ENCODE measurements at places on chromosomes 5 and 9. TPM values are rescaled to one million over a fixed set of nuclear protein-coding genes. Genes with fewer than 3 reads are reported as not detected.

SLC36A2 gene
- total RNA-seq = not detected

ALDH1A1 gene
- 563 TPM for total RNA-seq

TEX48 gene
- not detected for total RNA-seq

ZFP37 gene
- total RNA-seq = 4.1 TPM

SLC6A19 gene
- total RNA-seq = 5.2 TPM

TMEM174 gene
- total RNA-seq = not detected

GRCh38 chr5:33367416-33367815 is 73.3 kb upstream of the TARS1 start:
- no peaks in the 10 kb centered on the region for H3K27me3 ChIP-seq
- no peak overlapping the region for H3K27ac ChIP-seq
- no peaks in the 10 kb centered on the region for H3K4me1 ChIP-seq
- no peaks in the 10 kb centered on the region for H3K36me3 ChIP-seq

- H3K4me1 ChIP-seq = no peaks in the 10 kb centered on the region
- no peaks in the 10 kb centered on the region for H3K27me3 ChIP-seq
- no peak for DNase-seq
These were observed 219.0 kb upstream of the EDIL3 start for GRCh38 chr5:84603568-84604185.

DNA sequence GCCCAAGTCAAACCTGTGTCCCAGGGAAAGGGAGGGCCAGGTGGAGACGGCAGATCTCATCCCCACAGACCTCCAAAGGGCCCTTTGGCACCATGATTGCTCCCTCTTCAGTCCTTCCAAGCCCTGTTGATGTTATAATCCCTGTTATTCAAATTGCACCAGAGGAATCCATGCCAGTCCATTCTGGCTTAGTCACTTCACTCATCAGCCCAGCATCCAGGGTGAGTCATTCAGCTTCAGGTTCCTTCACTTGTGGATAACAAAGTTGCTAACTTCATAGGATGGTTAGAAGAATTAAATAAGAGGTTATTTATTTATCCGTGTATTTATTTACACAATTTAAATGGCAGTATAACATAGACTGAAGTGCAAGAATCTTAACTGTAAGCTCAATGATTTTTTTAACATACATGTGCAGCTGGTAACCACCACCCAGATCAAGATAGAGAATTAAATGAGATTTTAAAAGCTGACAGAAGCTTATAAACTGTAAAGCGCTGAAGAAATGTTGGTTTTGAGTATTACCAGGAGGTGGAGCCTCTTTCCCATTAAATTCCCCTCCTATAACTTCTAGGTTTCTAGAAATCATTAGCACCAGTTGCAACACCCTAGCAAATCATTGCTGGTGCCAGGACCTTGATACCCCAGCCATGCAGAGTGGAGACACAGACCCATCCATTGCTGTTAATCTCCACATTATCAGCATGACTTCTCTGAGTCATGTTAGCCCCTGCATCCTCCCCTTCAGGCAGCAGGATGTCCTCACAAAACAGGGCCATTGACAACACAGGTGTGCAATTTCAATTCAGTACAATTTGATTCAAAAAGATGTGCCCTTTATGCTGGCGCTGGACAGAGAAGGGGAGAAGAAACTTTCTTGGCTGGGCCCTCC is 77.4 kb downstream of the SEC61B start:
- H3K27me3 ChIP-seq = peaks cover 5% of the 10 kb centered on the region
- H3K4me1 ChIP-seq = no peaks in the 10 kb centered on the region
- peak; percentile 39 for DNase-seq
- no peaks in the 10 kb centered on the region for H3K36me3 ChIP-seq
- H3K27ac ChIP-seq = no peak overlapping the region
- no peak overlapping the region for H3K4me3 ChIP-seq

DNA sequence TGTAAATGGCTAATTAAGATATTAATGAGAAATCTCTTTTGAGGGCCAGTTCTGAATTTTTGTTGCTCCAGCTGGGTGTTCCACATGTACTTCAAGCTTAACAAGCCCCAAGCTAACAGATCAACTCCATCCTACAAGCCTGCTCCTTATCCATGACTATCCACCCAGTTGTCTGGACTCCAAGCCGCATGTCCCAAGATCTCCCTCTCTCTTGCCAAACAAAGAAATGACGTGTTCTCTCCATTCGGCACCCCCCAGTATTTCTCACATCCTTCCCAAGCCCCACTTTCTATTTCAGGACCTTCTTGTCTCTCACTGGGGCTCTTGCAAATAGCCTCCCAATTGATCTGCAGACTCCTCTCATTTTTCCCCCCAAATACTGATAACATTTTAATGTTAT is 15.8 kb upstream of the PTPN3 start:
- H3K4me1 ChIP-seq = no peaks in the 10 kb centered on the region
- no peaks in the 10 kb centered on the region for H3K36me3 ChIP-seq
- H3K27me3 ChIP-seq = no peaks in the 10 kb centered on the region

DNA sequence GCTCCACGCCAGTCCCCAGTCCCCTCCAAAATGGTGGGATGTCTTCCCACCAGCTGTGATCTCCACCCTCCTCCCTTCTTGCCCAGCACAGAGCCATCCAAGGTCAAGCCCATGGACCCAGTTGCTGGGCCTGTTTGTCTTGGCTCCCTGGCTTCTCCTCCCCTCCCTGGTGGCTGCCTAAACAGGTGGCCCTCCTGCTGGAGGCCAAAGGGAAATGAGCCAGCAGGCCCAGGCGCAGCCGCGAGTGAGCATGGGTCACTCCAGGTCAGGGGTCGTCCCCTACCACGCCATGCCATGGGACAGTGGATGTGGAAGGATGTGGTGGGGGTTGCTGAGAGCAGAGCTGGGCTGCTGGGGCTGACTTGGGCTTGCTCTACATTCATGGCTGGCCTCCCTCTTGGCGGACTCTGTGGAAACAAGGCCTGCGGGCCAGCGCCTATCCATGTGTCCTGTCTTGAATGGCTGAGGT is 33.6 kb downstream of the COL15A1 start:
- no peaks in the 10 kb centered on the region for H3K36me3 ChIP-seq
- no peak overlapping the region for H3K27ac ChIP-seq
- H3K4me1 ChIP-seq = peaks cover 4% of the 10 kb centered on the region
- H3K27me3 ChIP-seq = peaks cover 5% of the 10 kb centered on the region
- DNase-seq = no peak

- DNase-seq = no peak
- no peak overlapping the region for H3K4me3 ChIP-seq
- peaks cover 14% of the 10 kb centered on the region for H3K4me1 ChIP-seq
These were observed 204.2 kb downstream of the KDM4C start for GRCh38 chr9:6961845-6962522.

- no peak overlapping the region for H3K4me3 ChIP-seq
- DNase-seq = peak; percentile 57
- peak overlapping the region; percentile 85 for H3K27ac ChIP-seq
These were observed 7.4 kb upstream of the AMACR start for GRCh38 chr5:34015120-34015822.

DNA sequence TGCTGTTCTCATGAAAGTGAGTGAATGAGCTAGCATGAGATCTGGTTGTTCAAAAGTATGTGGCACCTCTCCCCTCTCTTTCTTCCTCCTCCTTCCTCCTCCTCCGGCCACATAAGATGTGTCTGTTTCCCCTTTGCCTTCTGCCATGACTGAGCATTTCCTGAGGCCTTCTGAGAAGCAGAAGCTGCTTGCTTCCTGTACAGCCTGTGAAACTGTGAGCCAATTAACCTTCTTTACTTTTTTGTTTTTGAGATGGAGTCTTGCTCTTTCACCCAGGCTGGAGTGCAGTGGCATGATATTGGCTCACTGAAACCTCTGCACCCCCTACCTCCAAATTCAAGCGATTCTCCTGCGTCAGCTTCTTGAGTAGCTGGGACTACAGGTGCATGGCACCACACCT is 6.1 kb downstream of the S100Z start:
- no peak overlapping the region for H3K4me3 ChIP-seq
- H3K27me3 ChIP-seq = no peaks in the 10 kb centered on the region
- no peaks in the 10 kb centered on the region for H3K36me3 ChIP-seq
- H3K4me1 ChIP-seq = peaks cover 7% of the 10 kb centered on the region
- H3K27ac ChIP-seq = no peak overlapping the region

GRCh38 chr9:76289042-76289441 is 105.2 kb downstream of the RFK start:
- H3K27me3 ChIP-seq = no peaks in the 10 kb centered on the region
- H3K4me1 ChIP-seq = no peaks in the 10 kb centered on the region
- DNase-seq = no peak
- H3K27ac ChIP-seq = no peak overlapping the region
- H3K4me3 ChIP-seq = no peak overlapping the region
- H3K36me3 ChIP-seq = no peaks in the 10 kb centered on the region

DNA sequence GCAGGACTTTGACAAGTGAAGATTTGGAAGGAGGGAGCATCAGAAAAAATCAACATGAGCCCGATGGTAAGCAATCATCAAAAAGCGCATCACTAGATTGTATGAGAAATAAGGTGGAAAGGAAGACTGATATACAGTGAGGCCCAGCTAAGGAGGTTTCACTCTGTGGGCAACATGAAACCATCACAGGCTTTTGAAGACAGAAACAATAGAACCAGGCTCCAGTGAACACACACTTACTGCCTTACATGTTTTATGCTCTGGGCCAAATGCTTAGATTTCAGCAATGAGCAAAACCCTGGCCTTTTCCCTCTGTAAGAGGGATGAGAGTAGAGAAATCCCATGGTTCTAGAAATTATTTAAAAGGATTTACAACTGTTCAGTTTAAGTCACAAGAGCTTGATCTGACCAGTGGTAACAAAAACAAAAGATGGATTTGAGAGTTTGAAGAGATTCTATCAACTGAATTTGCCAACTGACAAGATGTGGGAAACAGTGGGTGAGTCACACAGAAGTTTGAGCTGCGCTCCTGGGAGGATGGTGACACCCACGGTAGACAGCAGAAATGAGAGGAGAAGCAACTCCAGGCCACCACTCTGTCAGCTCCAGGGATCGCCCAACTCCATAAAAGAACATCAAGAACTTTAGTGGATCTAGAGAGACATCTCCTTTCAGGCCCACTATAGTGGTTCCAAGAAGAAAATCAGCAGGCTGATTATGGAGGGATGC is 261.8 kb downstream of the MCTP1 start:
- H3K4me1 ChIP-seq = no peaks in the 10 kb centered on the region
- H3K27ac ChIP-seq = no peak overlapping the region
- H3K36me3 ChIP-seq = no peaks in the 10 kb centered on the region
- no peak for DNase-seq
- H3K27me3 ChIP-seq = no peaks in the 10 kb centered on the region

GRCh38 chr5:73376618-73377170 is 71.9 kb downstream of the FOXD1 start:
- no peaks in the 10 kb centered on the region for H3K27me3 ChIP-seq
- H3K27ac ChIP-seq = no peak overlapping the region
- H3K4me1 ChIP-seq = peaks cover 7% of the 10 kb centered on the region
- no peak for DNase-seq

DNA sequence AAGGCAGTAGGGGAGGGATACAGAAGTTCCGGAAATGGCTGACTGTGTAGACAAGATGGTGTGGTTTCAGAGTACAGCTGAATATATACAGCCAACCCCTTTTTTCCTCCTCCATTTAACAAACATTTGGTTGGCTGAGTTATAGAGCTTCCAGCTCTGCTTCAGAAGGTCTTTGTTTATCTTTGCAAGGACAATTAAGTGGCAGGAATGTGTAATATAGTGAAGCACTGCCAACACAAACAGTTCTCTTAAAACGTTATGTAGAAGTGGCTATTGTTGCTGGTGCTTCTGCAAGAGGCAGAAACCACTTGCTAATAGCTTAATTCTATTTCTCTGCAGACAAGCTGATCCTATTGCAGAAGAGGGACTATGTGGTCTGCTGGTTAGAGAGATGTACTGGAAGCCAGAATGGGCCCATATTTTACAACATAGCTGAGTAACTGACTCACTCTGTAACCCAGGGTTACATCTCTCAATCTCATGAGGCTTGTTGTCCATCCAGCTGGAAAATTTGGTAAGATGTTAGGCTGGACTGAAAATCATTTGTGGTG is 62.7 kb upstream of the OSMR start:
- no peaks in the 10 kb centered on the region for H3K36me3 ChIP-seq
- H3K27me3 ChIP-seq = no peaks in the 10 kb centered on the region
- no peak overlapping the region for H3K4me3 ChIP-seq
- H3K4me1 ChIP-seq = peaks cover 6% of the 10 kb centered on the region
- DNase-seq = peak; percentile 29
- H3K27ac ChIP-seq = peak overlapping the region; percentile 23

DNA sequence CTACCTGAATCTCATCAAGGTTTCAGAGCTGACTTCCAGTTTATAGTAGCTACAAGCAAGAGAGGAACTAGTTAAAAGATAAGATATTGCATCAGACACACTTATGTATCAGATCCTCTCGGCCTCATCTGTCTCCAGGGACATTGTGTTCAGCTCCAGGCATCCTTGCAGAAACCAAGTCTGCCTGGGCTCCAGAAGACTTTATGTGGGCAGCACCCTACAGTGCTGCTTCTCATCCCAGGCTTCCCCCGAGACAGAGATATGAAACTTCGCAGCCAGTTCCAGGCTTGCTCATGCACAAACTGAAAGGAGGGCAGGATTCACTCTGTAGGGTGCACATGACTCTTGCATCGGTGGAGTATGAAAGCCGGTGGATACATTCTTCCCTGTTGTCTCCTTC is 33.9 kb upstream of the FOXB2 start:
- no peak for DNase-seq
- no peaks in the 10 kb centered on the region for H3K4me1 ChIP-seq
- H3K27me3 ChIP-seq = peaks cover 10% of the 10 kb centered on the region

DNA sequence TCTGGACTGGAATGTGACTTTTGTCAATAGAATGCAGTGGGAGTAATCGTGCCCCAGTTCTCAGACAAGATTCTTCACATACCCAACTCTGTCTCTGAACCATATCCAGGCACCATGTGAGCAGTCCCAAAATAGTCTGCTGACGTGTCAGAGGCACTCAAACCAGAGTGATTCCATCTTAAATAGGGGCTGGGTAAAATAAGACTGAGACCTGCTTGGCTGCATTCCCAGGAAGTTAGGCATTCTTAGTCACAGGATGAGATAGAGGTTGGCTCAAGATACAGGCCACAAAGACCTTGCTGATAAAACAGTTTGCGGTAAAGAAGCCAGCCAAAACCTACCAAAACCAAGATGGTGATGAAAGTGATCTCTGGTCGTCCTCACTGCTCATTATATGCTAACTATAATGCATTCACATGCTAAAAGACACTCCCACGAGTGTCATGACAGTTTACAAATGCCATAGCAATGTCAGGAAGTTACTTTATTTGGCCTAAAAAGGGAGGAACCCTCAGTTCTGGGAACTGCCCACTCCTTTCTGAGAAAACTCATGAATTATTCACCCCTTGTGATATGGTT is 16.9 kb upstream of the PLCXD3 start:
- no peaks in the 10 kb centered on the region for H3K4me1 ChIP-seq
- H3K27ac ChIP-seq = no peak overlapping the region
- peak; percentile 8 for DNase-seq
- no peaks in the 10 kb centered on the region for H3K36me3 ChIP-seq
- no peaks in the 10 kb centered on the region for H3K27me3 ChIP-seq

DNA sequence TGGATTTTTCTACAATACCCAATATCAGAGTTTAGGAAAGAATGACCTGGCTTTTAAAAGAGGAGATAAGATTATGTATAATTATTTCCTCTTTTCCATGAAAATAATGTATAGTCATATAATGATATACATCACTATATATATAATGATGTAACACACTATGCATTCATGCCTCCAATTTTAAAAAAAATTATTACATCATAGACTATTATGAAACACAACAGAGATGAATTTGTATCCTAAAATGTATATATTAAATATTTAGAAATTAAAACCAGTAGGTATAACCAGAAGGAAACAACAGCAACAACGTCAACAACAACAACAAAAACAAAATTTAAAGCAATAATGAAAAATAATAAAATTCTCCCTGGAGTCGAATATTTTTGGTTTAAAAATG is 1856.5 kb upstream of the CDH6 start:
- H3K27me3 ChIP-seq = no peaks in the 10 kb centered on the region
- no peak overlapping the region for H3K27ac ChIP-seq
- no peak for DNase-seq
- H3K4me1 ChIP-seq = no peaks in the 10 kb centered on the region
- H3K4me3 ChIP-seq = no peak overlapping the region
- no peaks in the 10 kb centered on the region for H3K36me3 ChIP-seq
